ENCODE measurements at places on chromosomes 7 and 10.
A peak's percentile ranks its signal among the peaks of the same experiment; 100 is the strongest.

- no peak for DNase-seq
Measured at GRCh38 chr10:117334066-117334465, 41.2 kb downstream of the PDZD8 start.

DNA sequence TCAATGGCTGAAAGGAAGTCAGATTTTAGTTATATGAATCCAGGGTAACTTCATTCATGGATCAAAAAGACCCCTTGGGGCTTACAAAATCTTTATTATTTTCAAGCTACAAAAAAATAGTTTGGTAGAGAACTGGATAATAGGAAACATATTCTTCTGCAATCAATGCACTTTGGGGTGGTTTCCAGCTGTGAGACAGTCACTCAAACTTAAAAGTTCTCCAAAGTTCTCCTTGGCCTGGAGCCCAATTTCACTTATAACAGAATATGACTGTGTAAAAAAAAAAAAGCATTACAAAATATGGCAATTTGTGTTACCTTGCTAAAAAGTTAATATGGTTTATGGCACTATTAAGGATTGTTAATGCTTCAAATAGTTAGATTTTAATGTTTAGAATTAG is 255.5 kb downstream of the AGMO start:
- DNase-seq, result no peak

GRCh38 chr10:119686465-119687191 is 35.4 kb downstream of the BAG3 start:
- peak; percentile 15 for DNase-seq

DNA sequence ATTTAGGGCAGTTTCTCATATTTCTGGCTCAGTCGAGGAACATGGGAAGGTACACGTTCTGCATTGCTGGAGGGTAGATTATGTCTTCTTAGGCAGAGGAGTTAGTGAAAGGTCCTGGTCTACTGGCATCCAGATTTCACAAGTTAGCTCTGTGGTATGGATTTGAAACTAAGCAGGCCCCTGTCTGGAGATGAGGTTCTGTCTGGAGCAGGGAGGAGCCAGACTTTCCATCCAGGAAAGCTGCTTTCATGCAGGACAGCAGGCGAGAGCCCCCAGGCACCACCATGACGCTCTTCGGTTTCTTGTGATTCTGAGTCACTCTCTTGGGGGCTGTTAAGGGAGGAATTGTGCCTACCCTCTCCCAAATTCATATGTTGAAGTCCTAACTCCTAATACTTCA is 184.3 kb downstream of the KIAA1217 start:
- DNase-seq, result no peak

- no peak for DNase-seq
Measured at GRCh38 chr7:33639552-33640197, 265.7 kb upstream of the BMPER start.
